EH (cell line): ENCODE measurements at places on chromosomes 16 and 17.

DNA sequence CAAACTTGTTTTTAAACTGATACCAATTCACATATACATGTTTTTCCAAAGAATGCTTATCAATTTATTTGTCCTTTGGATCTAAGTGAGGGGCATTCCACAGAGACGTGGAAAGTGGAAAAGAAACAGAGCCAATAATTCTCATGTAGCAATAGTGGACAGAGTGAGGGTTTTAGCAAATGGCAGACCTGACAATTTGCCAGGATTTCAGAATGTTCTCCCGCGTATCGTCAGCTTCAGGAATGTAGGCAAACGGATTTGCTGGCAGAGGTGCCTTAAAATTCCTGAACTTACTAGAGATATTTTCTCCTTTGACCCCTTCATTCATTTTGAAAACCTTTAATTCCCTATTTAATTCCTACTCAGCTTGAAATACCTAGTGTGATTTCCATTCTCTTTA, 193.4 kb upstream of the CPHXL start:
- no peak for DNase-seq

GRCh38 chr16:21959050-21959449, 5.9 kb downstream of the UQCRC2 start:
- no peak for DNase-seq

- peak; percentile 32 for DNase-seq
Observed at GRCh38 chr17:81025741-81026129, 9.2 kb upstream of the BAIAP2 start.

DNA sequence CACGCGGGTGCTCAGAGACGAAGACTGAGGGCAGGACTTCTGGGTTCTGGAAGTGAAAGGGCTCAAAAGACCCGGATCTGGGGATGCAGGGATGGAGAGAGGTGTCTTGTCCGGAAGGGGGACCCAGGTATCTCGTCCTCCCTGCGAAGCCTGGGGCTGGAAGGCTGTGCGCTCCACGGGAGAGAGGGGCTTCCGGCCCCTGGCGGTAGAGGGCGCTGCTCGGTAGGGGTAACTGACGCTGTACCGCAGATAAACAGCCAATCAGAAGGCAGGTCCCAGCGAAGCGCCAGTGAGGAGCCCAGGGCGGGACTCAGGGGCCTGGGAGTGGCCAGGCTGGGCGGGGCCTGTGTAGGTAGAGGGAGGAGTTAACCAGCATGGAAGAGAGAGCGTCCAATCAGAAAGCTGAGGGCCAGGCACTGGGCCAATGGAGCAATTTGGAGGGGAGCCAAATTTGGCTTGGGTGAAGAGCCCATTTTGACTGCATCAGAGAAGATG, 804 bp downstream of the TGFB1I1 start:
- peak; percentile 96 for DNase-seq

GRCh38 chr16:11413907-11414595, 68.8 kb downstream of the RMI2 start:
- DNase-seq = no peak

DNA sequence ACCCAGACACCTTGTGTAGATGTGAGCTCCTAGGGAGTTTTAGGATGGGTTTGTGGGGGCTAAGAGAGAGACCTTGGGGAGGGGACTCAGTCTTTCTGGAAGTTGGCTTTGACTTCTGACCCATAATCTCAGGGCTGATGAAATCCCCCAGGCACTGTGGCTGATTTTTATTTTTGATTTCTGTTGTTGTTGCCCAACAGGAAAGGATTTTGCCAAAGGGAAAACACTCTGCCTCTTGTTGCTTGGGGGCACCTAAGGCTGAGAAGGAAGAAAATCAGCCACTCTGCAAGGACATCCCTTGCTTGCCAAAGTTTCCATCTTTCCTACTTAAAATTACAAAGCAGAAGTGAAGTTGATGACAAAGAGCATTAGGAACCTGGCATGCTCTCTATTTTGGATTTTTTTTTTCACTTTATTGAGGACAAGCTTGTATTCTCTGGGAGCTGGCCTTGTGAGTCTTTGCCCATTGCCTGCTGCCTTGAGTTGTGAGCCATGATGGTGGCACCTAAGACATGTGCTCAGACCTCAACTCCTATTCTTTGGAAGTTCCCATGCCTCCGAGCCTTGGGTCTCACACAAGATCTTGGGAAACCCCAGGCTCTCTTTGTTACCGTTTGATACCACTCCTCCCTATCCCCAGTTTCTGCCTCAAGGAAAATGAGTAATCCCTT, 3.2 kb upstream of the C1QTNF1 start:
- no peak for DNase-seq

- DNase-seq = no peak
Observed at GRCh38 chr16:75660321-75660720, 12.7 kb downstream of the TERF2IP start.

DNA sequence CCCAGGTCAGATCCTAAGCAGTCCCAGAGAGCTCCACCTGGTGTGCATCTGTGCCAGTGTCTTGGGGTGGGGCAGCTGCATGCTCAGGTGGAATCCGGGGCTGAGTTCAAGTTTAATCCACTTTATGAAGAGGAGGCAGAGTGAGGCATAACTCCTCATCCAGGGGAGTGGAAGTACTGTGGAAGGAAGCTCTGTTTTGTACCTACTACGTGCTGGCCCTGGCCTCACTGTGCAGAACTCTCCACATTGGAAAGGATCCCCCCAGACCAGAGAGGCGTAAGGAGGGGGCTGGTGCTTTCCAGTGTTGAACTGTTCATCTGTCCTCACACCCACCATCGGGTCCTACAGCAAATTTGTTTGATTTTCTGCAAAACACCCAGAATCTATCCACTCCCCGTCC, 78.0 kb downstream of the ABCC6 start:
- DNase-seq = no peak

- no peak for DNase-seq
Observed at GRCh38 chr17:51044976-51045375, 75.7 kb downstream of the SPAG9 start.

GRCh38 chr16:88957887-88958577, 19.0 kb downstream of the CBFA2T3 start:
- DNase-seq = no peak

- DNase-seq = no peak
Observed at GRCh38 chr16:2702871-2703745, 16.9 kb downstream of the PRSS27 start.

DNA sequence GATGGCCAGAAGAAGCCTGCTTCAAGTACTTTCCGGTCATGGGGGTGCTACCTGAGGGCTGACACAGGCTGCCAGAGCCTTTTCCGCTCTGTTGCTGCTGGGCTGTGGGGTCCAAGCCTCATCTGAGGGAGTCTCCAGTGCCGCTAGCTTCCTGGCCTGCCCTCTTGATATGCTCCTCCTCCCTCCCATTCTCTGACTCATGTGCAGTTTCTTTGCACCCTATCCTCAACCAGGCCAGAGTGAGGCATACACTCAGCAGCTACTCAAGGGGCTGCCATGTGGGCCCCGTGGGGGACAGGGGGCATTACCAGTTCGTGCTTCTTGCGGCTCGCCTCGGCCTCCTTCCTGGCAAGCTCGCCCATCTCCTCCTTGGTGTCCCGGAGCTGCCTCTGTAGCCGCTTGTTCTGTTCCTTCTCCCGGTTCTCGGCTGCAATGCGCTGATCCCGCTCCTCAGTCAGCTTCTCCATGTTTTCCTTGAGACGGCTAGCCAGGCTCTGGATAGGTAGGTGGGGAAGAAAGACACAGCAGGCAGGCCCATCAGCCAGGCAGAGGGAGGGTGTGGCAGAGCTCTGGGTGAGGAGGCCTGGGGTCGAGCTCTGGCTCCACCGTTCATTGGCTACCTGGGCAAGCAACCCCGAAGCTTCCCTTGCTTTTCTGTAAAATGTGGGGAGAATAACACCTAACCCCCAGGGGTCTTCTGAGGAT, 43.8 kb downstream of the PIPOX start:
- DNase-seq = no peak

DNA sequence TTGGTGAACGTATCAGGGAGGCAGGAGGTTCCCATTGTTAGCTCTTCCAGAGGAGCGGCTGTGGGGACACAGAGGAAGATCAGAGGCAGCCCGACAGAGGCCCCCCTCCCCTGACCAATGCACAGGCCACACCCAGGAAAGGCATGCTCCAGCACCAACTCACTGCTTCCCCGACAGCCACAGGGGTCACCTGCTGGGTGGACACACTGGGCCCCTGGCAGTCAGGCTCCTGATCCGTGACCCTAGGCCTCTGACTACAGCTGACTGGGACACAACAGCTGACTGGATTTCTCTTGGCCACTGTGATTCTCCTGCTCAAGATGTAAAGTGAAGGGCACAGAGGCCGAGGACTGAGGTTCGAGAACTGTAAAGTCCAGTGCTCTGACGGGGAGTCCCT, 63.5 kb downstream of the IL21R start:
- DNase-seq = no peak

DNA sequence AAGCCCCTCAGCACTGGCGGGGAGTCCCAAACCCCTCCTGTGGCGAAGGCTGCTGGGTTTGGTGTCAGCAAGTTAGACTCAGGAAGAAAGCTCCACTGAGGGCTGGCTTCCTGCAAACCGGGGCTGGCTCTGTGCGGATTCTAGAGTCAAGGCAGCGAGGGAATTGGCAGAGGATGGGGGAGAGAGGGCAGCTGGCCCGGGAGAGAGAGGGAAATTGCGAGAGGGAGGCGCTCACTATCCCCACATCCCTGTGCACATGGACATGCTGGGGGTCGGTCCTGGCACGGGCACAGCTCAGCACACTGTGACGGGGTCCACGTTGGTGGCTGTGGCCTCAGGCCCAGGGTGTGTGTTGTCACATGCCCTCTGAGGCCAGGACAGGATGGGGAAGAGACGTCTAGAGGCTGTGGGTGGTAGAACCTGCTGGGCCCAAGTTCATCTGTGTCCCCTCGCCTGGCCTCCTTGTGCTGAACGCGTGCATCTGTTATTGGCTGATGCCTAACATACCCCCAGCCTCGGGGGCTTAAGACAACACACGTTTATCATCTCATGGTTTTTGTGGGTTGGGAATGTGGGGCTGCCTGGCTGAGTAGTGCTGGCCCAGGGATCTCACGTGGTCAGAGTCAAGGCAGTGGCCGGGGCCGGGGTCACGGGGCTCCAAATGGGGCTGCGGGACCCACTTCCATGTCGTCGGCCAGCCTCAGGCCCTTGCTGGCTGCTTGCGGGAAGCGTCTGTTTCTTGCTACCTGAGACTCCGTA, 16.7 kb upstream of the JPH3 start:
- no peak for DNase-seq

DNA sequence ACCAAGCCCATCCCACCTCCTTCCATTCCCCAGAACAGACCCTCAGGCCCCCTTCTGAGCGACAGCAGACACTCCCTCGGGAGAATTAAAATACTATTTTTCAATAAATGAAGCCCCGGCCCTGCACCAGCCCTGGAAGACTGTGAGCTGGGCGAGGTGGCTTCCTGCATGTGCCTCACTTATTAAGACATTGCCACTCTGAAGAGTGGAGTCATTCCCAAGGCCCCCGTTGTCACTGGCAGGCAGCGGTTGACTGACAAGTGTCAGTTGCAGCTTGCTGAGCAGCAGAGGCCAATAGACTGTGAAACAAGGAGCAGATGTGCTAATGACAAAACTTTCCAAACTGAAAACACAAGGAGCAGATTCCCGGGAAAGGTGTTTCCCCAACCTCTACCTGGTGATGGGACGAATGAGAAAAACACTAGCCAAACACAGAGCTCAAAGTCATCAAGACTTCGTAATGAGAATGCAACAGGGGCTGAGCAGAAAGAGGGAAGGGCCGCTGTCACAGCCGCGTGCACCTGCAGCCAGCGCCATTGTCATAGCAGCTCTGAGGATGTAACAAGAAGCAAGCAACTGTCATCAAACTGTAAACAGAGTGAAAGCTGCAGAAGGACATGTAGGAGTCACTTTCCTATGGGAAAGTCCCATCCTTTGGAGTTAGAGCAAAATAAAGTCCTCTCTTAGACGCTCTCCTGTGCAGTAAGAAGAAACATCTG, 232.1 kb downstream of the C16orf78 start:
- no peak for DNase-seq

- peak; percentile 81 for DNase-seq
Observed at GRCh38 chr16:1474796-1475551, at the start of gene CLCN7. TSS of gene CLCN7 (minus strand) at chr16:1475028. CDS start at chr16:1474974, 54 bp downstream.

- DNase-seq = no peak
Observed at GRCh38 chr16:17915791-17916190, 420.7 kb downstream of the NPIPA8 start.

DNA sequence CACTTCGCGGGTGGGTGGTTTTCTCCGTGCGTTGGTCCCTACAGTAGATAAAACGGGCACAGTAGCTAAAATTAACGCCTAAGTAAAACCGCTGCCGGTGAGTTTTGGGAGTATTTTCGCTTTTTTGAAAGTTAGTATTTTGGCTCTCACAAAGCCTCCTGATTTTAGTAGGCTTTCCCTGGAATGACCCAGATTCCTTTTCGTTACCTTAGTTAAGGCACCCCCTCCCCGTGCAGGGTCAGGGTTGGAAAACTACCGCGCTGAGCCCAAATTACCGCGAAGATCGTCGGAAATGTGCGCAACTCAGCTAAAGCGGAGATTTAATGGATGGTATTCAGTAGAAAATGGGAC, 28.3 kb upstream of the ST6GALNAC1 start:
- DNase-seq = no peak

DNA sequence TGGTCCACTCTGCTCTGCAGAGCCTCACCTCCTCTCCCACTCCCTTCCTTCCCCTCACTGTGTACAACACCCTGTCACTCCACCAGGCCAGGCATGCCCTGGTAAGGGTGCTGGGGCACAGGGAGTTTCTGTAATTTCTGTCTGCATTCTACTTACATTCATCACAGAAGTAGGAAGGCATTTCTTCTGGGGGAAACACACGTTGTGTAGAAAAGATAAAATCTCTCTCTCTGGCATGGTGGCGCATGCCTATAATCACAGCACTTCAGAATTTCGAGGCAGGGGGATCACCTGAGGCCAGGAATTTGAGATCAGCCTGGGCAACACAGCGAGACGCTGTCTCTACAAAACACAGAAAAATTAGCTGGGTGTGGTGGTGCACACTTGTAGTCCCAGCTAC, 27.0 kb downstream of the WNT3 start:
- DNase-seq = no peak

DNA sequence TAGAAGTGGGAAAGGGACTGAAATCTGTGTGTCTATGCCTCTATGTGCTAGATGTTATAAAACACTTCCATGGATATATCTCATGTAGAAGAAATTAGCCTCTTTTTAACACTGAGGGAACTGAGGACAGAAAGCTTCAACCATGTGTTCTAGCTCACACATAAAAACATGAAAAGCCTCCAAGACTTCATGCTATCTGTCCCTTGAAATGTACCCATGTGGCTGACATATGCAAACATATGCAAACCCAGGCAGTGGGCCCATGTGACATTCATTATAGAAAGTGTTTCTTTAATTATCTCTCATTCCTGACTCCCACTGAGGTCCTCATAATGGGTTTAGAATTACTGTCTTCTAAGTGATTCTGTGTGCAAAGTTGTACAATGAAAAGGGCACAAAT, 134.7 kb upstream of the MAF start:
- no peak for DNase-seq

- no peak for DNase-seq
Observed at GRCh38 chr16:83075956-83076355, 449.2 kb downstream of the CDH13 start.

- no peak for DNase-seq
Observed at GRCh38 chr17:47949946-47950345, 7.7 kb downstream of the PRR15L start.

DNA sequence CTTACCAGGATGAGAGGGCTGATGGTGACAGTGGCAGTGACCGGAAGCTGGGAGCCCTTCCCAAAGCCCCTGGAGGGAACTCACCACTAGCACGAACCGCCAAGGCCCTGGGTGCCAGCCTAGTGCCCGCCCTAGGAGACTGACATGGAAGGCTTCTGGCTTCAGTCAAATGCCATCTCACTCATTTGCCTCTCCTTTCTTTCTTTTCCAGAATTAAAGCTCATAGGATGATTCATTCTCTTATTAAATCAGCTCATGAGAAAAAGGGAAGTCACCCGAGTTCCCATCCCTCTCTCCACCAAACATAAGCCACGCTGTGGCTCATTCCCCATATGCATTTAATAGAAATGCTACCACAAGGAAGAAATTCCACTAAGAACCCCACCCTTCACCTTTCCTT, 12.1 kb downstream of the CUEDC1 start:
- DNase-seq = peak; percentile 78
